Fibroblast of upper back skin (primary cell): ENCODE measurements at places on chromosomes 4 and X.

GRCh38 chrX:39426101-39426500 lies 624.8 kb downstream of the MID1IP1 start:
- DNase-seq: no peak

- DNase-seq: no peak
These were observed 61.2 kb downstream of the ACOX3 start for GRCh38 chr4:8379281-8379680.

- DNase-seq: no peak
These were observed 413.6 kb downstream of the AFF2 start for GRCh38 chrX:148913971-148914370.

DNA sequence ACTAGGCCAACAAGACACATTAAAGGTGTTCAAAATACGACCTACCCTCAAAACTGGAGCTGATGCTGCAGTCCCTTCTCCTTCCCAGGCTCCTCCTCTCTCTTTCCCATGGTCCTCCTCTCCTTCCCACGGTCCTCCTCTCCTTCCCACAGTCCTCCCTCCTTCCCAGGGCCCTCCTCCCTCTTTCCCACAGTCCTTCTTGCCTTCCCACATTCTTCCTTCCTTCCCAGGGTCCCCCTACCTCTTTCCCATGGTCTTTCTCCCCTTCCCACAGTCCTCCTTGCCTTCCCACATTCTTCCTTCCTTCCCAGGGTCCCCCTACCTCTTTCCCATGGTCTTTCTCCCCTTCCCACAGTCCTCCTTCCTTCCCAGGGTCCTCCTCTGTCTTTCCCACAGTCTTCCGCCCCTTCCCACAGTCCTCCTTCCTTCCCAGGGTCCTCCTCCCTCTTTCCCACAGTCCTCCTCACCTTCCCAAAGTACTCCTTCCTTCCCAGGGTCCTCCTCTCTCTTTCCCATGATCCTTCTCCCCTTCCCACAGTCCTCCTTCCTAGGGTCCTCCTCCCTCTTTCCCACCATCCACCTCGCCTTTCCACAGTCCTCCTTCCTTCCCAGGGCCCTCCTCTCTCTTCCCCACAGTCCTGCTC lies 54.2 kb downstream of the SH3KBP1 start:
- no peak for DNase-seq
